Memory B cell (primary cell): ENCODE measurements at places on chromosomes 6 and 20.

GRCh38 chr6:110656492-110656891, 158.8 kb downstream of the CDK19 start:
- DNase-seq, result no peak

- DNase-seq, result no peak
Measured at GRCh38 chr6:108564178-108564577, 3.5 kb downstream of the FOXO3 start.

GRCh38 chr20:61810066-61810737, 255.5 kb downstream of the TAF4 start:
- no peak for DNase-seq

- no peak for DNase-seq
Measured at GRCh38 chr6:11711003-11711983, 67.3 kb downstream of the ADTRP start.

GRCh38 chr6:125814481-125814880, 23.7 kb downstream of the NCOA7 start:
- no peak for DNase-seq

- no peak for DNase-seq
Measured at GRCh38 chr6:36642913-36643817, 35.3 kb upstream of the CDKN1A start.

GRCh38 chr6:121158438-121158837, 175.8 kb downstream of the TBC1D32 start:
- no peak for DNase-seq

- no peak for DNase-seq
Measured at GRCh38 chr6:42095094-42095493, 44.8 kb downstream of the TAF8 start.

DNA sequence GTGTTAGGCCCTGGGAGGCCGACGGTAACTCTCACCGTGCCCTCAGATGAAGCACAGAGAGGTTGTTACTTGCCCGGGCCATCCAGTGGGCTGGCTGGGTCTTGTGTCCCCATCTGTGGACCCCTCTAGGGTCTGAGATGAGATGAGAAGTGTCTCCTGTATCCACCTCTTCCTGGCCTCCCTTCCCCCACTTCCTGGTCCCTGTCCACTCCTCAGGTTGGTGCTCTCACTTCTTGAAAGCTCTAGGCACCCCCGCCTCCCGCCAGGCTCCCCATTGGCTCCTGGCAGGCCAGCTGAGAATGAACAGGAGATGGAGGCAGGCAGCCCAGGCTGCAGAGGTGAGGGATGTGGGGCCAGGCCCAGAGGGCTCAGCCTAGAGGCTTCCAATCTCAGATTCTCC, 1.5 kb downstream of the MMP24OS start:
- DNase-seq, result no peak

- DNase-seq, result no peak
Measured at GRCh38 chr6:164763788-164764187, 545.6 kb downstream of the C6orf118 start.

DNA sequence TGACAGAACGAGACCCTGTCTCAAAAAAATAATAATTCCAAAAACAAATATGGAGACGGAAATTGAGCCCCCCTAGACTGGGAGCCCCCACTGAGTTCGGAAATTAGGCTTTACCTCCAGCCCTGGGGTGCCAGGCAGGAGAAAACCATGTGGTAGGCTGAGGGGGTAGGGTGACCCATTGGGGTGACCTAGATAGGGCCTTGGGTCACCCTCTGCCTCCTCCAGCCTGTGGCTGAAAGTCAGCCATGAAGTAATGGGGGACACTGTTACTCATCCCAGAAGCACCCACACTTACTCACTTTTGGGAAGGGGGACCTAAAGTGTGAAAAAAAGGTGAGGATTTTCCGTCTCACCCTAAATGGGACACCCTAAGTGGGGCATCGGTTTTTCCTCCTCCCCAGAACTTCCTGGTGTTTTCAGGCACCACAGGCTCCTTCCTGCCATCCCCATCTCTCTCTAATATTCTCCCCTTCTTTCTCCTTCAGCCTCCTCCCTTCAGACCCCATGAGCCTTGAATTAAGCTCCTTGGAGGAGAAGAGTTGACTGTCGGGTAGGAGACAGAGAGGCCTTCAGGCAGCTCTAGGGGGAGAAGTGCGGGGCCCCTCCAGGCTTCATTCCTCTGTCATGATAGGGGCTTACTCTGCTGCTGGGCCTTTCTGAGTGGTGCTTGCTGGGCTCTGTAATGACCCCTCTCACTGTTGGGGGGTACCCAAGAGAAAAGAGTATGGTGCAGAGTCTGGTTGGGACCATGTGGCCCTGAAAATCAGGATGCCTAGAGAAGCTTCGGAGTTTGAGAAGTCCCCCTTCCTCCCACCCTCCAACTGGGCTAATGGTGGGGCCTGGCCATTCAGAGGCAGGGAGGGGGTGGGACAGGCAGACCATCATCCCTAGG, 2.4 kb downstream of the LTB start:
- no peak for DNase-seq

DNA sequence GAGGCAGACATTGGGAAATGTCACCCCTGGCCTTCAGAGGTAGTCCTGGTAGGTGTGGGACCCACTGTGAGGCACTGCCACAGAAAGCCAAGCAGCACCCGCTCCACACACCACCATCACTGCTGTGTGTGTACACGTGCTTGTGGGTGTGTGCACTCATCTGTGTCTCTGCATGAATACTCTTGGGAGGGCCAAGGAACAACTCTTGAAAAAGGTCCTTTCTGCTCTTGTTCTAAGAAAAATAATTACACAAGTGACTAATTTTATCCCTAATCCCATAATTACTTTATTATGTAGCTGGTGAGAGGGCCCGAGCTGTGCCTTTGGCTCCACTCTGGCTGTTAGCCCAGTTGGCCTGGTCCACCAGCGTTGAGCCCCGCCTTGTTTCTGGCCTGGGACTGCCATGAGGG, 21.7 kb upstream of the EPB41L1 start:
- DNase-seq, result no peak

- no peak for DNase-seq
Measured at GRCh38 chr6:82237013-82237412, 10.5 kb downstream of the IBTK start.

DNA sequence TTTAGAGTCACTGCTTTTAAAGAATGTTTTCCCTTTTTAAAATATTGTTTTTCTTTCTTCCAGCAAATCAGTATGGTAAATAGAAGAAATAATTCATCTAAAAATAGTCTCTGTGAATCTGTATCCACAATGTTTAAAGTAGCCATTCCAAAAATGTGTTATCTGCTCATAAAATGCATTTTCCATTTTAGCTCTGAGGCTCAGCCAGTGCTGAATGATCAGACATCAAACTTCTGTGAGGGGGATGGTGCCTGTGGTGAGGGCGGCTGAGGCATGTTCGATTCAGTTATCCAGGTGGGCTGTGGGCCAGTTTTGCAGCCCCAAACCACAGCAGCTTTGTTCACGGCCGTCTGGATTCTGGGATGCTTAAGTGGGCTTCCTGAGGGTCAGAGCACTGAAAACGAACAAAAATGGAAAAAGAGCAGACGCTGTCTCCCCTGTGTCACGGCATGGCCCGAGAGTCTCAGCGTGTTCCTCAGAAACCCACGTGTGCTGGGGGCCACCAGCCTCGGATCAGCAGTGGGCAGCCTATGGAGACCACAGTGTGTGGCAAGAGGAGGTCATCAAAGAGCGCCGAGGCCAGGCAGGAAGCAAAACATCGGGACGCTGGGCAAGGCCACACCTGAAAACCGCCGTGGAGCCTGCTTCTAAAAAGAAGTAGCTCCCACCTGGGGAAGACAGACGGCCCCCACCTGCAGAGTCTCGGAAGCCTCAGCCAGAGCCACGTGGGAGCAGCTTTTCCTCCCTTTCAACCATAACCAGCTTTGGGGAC, 134.9 kb upstream of the THBS2 start:
- DNase-seq, result no peak

DNA sequence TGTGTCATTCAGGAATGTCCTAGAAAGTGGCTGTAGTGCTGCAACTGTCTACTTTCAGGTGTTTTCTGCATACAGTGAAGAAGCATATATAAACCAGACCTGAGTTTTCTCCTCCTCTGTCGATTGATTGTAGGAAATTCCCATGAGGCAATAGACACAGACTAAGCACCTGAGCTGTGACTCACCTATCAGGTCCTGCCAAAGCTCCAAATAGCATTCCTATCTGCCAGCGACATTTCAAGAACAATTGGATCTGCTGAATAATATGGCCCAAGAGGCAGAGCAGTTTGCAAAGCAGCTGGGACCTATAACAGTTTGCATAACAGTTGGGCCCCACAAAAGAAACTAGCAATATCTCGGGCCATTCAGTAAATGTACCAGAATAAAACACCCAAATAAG, 360.4 kb downstream of the HAO1 start:
- no peak for DNase-seq

DNA sequence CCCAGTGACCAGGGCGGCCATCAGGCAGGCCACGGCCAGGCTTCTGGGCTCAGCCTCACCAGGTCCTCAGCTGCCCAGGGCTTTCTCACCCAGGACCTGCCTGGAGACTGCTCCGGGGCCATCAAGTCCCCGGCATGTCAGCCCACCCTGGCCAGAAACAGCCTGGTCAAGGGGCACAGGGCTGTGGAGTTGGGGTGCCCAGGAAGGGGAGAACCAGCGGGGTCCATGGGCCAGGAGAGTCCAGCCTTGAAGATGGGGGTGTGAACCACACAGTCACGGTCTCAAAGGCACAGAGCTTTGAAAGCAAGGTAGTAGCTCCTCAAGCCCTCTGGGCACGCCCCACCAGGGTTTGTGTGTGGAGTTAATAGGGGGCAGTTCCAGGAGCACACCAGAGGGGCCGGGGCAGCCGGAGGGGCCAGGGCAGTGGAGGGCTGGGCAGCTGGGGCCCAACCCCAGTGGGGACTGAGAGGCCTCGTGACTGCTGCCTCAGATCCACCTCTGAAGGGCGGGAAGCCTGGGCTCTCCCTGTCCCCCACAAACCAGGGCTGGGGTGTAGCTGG, 48.0 kb upstream of the BHLHE23 start:
- no peak for DNase-seq

DNA sequence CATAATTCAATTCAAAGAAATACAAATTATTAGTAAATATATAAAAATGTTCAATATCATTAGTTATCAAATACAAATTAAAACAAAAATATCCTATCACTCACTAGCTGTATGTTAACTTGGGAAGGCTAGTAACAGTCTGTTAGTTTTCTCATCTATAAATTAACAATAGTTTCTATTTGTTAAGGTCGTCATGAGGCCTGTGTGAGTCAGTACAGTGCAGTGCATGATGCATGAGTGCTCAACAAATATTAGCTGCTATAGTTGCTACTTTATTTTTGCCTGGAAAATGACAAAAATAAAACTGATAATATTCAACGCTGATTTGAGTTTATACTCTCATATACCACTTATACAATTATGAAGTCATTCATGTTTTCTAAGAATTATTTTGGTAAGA, 401.6 kb upstream of the RUNX2 start:
- no peak for DNase-seq

DNA sequence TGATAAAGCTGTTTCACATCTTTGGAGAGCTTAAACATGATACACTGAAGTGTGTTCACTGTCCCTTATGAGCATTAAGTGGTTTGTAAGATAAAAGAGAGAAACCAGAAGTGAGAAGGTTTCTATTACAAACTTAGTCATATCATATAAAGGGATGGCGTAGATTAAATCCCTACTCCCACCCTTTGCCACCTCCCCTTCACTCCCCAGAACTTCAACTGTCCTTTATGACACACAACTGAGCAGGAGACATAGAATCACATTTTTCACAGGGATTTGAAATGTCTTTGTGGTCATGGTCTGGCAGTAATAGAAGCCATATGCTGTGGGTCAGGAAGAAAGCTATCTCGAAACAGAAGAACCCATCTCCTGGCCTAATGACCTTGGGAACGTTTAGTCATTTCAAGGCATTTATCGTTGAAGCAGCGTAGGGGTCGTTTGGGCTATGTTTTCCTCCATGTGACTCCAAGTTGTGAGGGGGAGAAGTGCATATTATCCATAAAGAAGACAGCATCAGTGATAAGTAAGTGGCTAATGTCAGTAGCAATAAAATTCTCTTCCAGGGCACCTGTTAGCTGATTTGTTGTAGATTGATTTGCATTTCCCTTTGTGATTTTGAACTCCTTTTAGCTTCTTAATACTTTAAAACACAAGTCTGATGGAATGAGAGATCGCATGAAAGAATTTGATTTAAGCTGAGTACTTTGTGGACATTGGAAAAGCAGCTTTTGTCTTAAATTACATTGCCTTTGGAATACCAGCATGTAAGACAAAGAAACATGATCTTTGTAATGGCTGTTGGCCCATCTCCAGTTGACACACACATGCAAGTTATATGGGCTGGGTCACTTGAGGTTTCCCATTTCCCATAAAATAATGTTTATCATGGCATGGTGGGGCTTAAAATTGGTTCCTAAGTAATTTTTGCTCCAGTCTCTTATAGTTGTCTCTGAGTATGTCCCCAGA, 501.5 kb upstream of the FLRT3 start:
- DNase-seq, result no peak

DNA sequence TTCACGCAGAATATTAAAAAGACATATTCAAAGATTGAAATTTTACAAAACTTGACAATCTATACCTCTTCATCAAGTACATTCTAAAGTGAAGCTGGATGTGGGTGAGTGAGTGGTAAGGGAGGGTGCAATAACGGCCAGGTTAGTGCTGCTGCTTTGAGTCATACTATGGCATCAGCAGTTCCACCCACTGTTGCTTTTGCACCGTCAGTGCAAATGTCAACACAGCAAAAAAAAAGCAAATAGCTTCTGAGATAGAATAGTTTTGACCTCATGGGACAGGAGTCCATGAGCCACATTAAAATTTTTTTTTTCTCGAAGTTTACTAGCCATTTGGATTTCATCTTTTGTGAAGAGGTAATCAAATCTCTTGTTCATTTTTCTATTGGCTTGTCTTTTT, 31.8 kb downstream of the PSMF1 start:
- DNase-seq, result no peak

DNA sequence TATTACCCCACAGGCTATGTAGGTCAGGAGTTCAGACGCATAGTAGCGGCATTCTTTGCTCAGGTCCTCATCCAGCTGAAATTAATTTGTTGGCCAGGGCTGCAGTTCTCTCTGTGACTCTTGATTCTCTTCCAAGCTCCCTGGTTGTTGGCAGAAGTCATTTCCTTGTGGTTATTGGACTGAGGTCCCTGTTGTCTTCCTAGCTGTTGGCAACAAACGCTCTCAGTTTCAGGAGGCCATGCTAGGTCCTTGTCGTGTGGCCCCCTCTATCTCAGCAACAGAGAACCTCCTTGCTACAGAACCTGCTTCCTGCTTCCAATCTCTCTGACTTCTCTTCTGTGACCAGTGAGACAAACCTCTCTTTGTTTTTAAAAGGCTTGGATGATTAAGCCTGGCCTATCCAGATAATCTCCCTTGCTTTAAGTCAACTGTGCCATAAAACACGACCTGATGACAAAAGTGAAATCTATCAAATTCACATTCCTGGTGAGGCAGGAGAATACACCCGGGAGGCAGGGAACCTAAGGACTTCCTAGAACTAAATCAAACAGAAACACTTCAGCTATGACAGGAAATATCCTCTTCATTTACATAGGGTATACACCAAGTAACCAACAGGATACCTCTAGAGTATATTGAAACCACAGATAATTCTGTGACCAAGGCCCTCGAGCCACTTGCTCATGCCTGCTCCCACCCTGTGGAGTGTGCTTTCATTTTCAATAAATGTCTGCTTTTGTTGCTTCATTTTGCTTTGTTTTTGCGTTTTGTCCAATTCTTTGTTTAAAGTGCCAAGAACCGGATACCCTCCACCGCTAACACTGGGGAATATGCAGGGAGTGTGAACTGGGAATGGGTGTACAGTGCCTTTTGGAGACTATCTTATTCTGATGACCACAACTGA, 196.0 kb downstream of the BTBD3 start:
- no peak for DNase-seq
